ENCODE measurements at places on chromosomes 11 and 22.

DNA sequence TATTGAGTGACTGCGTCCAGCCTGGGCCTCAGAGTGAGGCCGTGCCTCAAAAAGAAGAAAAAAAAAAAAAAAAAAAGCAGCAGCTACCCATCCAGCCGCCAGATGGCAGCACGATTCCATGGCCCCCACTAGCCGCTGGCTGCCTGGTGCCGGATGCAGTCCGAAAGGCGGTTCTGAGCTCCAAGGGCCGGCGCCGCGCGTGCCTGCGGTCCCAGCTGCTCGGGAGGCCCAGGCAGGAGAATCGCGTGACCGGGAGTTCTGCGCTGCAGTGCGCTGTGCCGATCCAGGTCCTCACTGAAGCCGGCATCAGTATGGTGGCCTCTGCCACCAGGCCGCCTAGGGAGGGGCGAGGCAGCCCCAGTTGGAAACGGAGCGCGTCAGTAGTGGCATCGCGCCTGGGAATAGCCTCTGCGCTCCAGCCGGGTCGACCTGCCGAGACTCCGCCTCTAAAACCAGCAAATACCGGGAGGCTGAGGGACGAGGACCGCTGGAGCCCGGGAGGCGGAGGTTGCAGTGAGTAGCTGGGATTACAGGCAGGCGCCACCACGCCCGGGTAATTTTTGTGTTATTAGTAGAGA is 19.3 kb downstream of the SCARF2 start:
- peak; percentile 55 for DNase-seq

GRCh38 chr22:40939202-40939601 is 12.0 kb upstream of the RBX1 start:
- DNase-seq = no peak

GRCh38 chr11:134904103-134904790 is 492.2 kb upstream of the B3GAT1 start:
- no peak for DNase-seq

- DNase-seq = no peak
Observed at GRCh38 chr11:9047964-9048523, 43.4 kb downstream of the SCUBE2 start.

GRCh38 chr11:1632053-1632714 is 2.6 kb downstream of the KRTAP5-5 start:
- DNase-seq = no peak

DNA sequence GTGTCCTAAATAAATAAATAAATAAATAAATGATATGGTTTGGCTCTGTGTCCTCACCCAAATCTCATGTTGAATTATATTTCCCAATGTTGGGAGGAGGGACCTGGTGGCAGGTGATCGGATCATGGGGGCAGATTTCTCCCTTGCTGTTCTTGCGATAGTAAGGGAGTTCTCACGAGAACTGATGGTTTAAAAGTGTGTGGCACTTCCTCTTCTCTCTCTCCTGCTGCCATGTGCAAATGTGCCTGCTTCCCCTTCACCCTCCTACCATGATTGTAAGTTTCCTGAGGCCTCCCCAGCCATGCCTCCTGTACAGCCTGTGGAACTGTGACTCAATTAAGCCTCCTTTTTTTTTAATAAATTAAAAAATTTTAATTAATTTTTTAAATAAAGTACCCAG is 138.2 kb downstream of the FBXO7 start:
- no peak for DNase-seq

DNA sequence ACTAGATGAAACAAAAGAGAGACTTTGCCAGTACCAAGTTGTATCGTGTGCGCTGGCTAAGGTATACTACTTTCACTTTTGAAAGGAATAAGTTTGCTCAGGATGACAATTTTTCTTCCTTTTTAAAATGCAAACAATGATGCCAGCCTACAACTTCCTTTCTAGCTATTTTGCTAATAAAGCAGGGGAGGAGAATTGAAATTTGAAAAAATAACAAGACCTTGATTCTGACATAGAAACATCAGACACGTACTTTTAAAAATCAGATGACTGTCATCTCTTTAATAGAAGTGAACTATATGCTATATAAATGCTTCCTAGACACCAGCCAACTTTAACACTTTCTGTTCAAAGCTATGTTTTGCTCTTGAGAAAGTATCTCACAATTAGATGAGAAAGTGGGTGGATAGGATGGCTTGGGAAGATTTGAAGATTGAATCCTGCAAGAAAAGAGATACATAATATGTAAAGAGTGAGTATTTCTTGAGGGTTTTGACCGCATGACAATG is 41.7 kb upstream of the BLID start:
- no peak for DNase-seq

DNA sequence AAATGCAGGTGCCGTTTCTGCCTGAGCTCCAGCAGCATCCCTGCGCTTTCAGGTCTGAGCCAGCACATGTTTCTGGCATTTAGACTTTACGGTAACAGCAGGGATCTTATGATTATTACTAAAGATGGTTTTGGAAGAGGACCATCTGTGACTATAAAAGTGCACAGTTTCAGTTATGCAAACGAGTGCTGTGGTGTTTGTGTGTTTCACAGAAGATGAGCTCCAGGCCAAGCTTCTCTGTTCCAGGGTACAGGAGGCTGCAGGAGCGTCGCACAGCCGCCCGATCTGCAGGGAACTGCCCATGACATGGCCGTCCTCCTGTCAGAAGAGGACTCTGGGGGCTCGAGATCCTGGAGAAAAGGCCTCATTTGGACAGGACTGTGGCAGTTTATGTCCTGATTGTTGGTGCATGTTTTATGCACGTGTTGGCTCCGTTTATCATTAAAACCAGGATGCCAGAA is 297.3 kb downstream of the TBC1D22A start:
- DNase-seq = no peak

GRCh38 chr11:112958670-112959069 is 2.5 kb upstream of the NCAM1 start:
- no peak for DNase-seq

DNA sequence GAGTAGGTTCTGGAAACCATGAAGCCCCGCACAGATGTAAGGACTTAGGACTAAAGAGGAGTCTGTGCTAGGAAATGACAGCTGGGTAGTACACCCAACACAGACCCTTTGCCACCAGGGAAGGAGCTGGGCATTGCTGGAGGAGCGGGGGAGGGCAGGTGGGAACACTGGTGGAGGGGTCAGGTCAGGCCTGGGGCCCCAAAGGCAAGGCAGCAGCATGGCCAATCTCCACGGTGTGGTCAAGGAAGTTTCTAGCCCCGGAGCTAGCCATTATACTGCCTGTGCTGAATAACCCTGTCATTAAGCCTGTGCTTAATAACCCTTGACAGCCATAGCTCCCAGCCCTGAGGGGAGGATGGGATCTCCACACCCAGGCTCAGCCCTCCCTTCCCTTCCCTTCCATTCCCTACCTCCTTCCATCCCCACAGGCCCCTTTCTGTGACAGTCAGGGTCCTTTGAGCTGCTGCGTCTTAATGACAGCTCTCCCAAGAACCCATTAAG is 2.1 kb downstream of the TMPRSS4 start:
- no peak for DNase-seq

- DNase-seq = no peak
Observed at GRCh38 chr11:31812383-31813381, 1.6 kb upstream of the PAX6 start.
